ENCODE measurements at places on chromosomes 5 and 9.

GRCh38 chr5:160317434-160317833, 5.1 kb upstream of the CCNJL start:
- DNase-seq = no peak

GRCh38 chr5:123133438-123134100, 44.5 kb downstream of the PRDM6 start:
- DNase-seq = no peak

DNA sequence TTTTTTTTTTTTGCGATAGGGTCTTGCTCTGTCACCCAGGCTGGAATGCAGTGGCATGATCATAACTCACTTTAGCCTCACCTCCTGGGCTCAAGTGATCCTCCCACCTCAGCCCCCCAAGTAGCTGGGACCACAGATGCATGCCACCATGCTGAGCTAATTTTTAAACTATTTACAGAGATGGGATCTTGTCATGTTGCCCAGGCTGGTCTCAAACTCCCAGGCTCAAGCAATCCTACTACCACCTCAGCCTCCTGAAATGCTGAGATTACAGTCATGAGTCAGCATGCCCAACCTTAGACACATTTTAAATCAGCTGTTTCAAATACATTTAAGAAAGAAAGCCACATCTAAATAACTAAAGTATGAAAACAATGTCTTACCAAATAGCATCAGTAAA, 439.0 kb downstream of the EBF1 start:
- DNase-seq = no peak

- DNase-seq = no peak
These were observed 414.3 kb upstream of the PAPPA start for GRCh38 chr9:115739096-115739875.

- DNase-seq = no peak
These were observed 14.4 kb downstream of the FREM1 start for GRCh38 chr9:14895806-14896205.

DNA sequence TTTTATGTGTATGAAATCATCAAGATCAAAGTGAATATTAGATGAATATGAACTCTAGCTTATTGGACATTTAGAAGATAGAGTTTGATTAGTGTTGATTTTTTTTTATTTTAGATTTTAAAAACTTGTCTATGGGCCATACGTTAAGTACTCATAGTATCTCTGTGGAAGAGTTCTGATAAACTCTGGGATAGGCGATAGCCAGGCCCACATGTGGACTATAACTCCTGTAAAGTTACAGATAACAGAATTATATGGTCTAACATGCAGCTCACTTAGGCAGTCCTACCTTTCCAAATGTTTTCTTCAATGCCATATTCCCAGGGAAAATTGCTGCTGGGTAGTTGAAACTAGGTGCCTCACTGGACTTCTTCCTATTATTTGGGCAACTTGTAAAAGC, 10.4 kb downstream of the SLC31A1 start:
- no peak for DNase-seq

DNA sequence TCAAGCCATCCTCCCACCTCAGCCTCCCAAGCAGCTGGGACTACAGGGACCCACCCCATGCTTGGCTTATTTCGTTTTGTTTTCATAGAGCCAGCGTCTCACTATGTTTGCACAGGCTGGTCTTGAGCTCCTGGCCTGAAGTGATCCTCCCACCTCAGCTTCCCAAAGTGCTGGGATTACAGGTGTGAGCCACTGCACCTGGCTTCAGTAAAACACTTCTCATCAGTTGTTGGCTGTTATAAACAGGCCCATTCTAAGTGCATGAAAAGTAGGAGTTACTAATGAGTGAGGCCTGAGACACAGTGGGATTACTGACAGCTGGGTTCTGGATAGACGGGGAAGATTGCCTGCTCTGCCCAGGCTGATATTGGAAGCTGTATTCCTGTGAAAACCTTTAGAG, 3.5 kb downstream of the CRB2 start:
- DNase-seq = no peak

DNA sequence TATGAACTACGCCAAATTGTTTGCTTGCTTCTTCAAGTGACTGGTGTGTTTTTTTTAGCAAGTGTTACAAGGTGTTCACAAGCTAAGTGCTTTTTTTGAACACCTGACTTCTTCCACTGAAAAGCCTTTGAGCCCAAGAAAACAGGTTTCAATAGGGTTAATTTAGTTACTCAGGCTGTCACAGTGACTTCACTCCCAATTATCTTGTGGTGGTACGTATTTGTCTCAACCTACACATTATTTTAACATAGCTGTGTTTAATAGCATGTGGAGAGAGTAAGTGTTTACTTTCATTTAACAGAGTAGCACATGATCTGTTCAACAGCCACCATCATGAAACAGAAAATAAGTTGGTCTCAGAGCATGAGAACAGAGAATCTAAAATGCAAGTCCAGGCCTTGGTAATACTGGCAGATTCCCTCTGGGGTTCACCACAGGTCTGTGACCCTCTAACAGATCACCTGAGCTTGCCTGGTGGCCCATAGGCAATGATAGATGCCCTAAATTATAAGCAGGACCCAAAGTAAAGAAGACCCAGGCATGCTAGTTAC, 267.7 kb upstream of the SMARCA2 start:
- DNase-seq = no peak

DNA sequence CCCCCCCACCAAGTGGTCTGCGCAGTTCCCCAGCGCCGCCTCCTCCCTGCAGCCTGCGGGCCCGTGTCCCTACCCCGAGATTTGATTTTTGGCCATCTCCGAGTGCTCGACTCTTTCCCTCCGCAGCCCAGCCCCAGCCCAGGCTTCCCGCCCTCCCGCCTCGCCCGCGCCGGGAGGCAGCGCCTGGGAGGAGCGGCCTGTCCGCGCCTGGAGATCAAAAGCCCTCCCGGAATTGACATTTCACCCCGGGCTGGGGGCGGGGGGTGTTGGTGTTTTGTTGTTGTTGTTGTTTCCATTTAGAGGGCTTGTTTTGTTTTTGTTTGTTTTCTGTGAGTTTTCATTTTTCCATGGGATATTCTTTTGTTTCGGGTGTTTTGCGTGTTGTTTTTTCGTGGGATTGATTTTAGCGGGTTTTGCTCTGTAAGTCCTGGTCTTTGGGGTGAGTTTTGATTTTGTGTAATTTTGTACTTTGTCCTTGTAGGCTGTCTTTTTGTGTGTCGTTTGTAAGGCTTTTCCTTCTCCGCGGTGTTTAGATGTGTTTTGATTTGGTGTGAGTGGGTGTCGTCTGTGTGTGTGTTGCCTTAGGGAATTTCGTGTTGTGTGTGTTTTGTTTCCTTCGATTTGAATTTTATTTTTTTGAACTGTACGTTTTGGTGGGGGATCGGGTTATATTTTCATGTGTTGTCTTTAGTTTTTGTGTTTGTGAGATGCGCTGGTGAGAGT, 1.7 kb upstream of the PAX5 start:
- no peak for DNase-seq

- no peak for DNase-seq
These were observed 206.9 kb downstream of the ZSWIM6 start for GRCh38 chr5:61538722-61539501.

DNA sequence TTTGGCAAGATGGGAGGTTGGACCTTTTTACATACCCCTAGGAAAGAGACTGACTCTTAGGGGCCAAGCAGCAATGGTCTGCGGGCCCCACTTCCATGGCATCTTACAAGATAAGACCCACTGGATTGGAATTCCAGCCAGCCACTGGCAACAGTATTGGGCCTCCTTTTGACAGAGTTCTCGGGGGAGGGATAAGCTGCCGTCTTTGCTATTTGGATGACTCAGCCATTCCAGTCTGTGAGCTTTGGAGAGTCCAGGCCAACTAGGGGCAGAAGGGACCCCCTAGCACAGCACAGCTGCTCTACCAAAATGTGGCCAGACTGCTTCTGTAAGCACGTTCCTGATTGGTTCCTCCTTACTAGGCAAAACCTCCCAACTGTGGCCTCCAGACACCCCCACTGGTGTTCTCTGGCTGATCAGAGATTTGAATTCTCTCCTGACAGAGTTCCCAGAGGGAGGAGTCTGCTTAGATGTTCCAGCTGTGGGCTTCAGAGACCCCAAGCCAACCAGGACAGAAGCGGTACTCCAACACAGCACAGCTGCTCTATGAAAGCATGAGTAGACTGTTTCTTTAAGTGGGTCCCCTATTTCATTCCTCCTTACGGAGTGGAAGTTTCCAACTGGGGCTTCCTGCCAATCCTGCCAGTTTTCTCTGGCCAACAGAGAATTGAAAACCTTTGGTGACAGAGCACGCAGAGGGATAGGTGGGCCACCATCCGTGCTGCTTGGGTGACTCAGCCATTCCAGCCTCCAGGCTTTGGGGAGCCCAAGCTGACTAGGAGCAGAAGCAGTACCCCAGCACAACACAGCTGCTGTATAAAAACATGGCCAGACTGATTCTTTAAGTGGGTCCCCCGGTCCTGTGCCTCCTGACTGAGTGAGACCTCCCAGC, 672.1 kb upstream of the RIOK2 start:
- no peak for DNase-seq

DNA sequence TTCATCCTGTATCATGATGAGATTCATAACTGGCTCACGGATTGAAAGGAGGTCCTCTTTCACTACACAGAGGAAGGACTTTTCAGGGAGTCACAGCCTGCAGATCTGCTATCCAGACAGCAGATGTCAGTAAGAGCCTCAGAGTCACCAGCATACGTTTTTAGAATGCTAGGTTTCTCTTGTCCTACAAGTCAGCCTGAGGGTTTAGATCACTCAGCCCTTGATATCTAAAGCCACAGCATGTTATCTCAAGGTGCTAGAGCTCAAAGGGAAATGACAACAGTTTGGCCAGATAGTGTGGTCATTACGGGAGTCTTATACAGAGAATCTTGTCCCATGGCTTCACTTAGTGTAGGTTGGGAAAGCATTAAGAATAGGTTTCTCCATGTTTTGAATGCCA, 30.9 kb upstream of the SLC46A2 start:
- no peak for DNase-seq

DNA sequence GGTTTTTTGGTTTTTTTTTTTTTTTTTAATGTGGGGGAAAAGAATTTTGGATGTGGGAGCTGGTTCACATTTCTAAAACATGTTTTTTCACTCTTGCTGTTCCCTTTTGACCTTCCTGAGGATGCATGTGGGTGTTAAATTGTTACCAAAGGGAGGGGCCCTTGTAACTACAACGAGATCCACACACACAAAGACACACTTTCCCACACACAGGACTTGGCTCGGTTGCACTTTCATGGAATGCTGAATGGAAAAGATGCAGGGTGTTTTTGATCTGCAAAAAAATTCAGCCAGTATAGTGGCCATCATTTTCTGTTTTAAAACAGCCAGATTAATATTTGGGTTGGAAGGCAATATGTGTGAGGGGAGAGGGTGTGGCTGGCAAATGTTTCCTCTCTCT, 576.9 kb downstream of the EBF1 start:
- no peak for DNase-seq

DNA sequence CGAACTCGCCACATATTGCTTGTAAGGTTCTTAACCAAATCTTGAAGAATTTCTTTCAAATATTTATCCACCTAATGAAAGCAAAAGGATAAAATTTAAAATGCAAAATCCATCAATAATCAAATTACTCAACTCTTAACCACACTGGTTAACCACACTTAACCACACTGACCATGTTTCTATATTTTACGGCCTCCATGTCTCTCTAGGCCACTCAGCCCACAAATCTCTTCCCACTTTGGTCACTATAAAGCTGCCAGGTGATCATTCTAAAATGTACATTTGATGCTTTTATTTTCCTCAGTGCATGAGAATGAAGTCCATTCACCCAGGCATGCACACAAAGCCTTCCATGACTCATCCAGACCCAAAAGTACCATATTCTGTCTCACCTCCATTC, 56.4 kb upstream of the OR2K2 start:
- no peak for DNase-seq

- no peak for DNase-seq
These were observed 127.9 kb upstream of the PTGER4 start for GRCh38 chr5:40551496-40552491.

GRCh38 chr9:4111233-4112008, 188.4 kb downstream of the GLIS3 start:
- DNase-seq = no peak

- no peak for DNase-seq
These were observed 20.6 kb upstream of the OMD start for GRCh38 chr9:92444841-92445240.

- DNase-seq = no peak
These were observed 24.7 kb upstream of the NUDT12 start for GRCh38 chr5:103587185-103587748.

- DNase-seq = no peak
These were observed 127.3 kb downstream of the MACROH2A1 start for GRCh38 chr5:135271533-135272310.

DNA sequence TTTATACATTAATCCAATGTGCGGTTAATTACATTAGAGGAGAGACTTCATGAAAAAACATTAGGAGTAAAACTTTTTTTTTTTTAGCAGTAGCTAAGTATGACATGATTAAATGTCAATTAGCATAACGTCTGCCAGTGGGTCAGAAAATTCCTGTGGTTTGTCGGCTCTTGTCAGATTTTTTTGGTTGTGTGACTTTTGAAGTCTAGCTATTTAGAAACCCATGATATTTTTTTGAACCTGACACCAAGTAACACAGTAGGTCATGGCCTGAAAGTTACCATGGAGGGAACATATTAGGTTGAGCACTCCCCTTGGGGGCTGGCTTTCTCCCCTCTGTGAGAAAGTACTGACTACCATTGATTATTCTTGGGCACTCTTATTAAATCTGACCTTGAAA, 84.8 kb upstream of the ALDH1A1 start:
- DNase-seq = no peak

DNA sequence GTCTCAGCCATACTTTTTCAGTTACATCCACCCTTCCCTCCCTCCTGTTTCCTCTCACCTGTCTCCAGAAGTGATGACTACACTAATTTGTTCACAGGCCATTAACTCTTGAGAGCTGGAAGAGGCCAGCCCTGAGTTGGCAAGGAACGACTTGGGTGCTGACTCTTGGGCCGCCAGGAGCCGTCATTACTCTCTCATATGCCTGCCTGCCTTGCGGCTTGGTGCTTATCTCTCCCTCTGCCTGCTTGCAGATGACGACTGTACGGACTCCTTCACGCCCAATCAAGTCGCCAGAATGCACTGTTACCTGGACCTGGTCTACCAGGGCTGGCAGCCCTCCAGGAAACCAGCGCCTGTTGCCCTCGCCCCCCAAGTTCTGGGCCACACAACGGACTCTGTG, 66.1 kb downstream of the PAPPA start:
- no peak for DNase-seq

DNA sequence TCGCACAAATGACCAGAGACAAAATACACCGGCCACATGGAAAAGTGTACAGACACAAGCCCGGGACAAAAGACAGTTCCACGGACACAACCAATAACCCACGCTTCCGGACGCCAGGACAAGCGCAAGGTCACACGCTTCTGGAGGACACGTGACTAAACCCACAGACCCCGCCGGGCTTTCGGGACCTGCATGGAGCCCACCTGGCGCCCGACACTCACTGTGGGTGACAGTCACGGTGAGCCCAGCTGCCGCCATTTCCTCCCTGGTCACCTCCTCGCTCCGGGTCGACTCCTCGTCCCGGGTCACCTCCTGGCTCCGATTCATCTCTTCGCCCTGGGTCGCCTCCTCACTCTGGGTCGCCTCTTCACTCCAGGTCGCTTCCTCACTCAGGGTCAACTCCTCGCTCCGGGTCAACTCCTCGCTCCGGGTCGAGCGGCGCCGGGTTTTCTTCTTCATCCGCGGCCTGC, 470 bp downstream of the BAG1 start:
- no peak for DNase-seq

Measured in stimulated activated CD4-positive, alpha-beta T cell treated with anti-CD3 and anti-CD28 coated beads, TNF-alpha, amount 100 ng/mL, for 1 hour (primary cell).